Mammary epithelial cell (primary cell): ENCODE measurements at places on chromosomes 12 and 14. TPM values are rescaled to one million over a fixed set of nuclear protein-coding genes. Genes with fewer than 3 reads are reported as not detected.

The RFX4 gene
- not detected in 2 replicates for total RNA-seq

The AMN gene
- not detected for total RNA-seq

The NTS gene
- not detected in 2 replicates for total RNA-seq

The MSI1 gene
- total RNA-seq: 0.24 TPM in 1 of 2 replicates, not detected in the other

The RTL1 gene
- total RNA-seq: not detected in 2 replicates

The GPD1 gene
- 0.73 and 1.2 TPM in 2 replicates for total RNA-seq

The PPFIA2 gene
- not detected for total RNA-seq

The NFE2 gene
- 0.67 TPM for total RNA-seq

The KRT71 gene
- not detected for total RNA-seq

The RNF212B gene
- total RNA-seq: not detected

The ZNF891 gene
- 0.83 TPM for total RNA-seq

The GARIN6 gene
- not detected in 2 replicates for total RNA-seq

The SIVA1 gene
- total RNA-seq: 43.3 TPM

The OTOGL gene
- 0.17 TPM for total RNA-seq

The RND1 gene
- 0.17 TPM for total RNA-seq

The DLGAP5 gene
- total RNA-seq: 0.50 TPM

The EP400 gene
- 44.4 and 48.0 TPM in 2 replicates for total RNA-seq

The SLCO1B1 gene
- not detected for total RNA-seq

The TUNAR gene
- not detected in 2 replicates for total RNA-seq

The SNRNP35 gene
- 22.4 and 22.8 TPM in 2 replicates for total RNA-seq

The TMEM121 gene
- total RNA-seq: 0.80 and 2.2 TPM in 2 replicates

The POTEG gene
- not detected in 2 replicates for total RNA-seq

The PLEKHH1 gene
- 6.7 TPM for total RNA-seq

The STAC3 gene
- 0.50 TPM for total RNA-seq

The NUBPL gene
- total RNA-seq: 15.8 and 16.6 TPM in 2 replicates

The DPPA3 gene
- total RNA-seq: not detected in 2 replicates

The KLHL33 gene
- not detected in 2 replicates for total RNA-seq

The RERG gene
- total RNA-seq: 0.17 TPM

The SPTB gene
- total RNA-seq: 0.16 and 0.35 TPM in 2 replicates

The TAS2R8 gene
- total RNA-seq: not detected in 2 replicates

The CCDC197 gene
- not detected for total RNA-seq

The DDIT3 gene
- total RNA-seq: 28.3 TPM

The TRAF3 gene
- 17.6 and 23.2 TPM in 2 replicates for total RNA-seq
